Activated naive CD8-positive, alpha-beta T cell treated with anti-CD3 and anti-CD28 coated beads for 36 hours (primary cell): ENCODE measurements at places on chromosomes 4 and X.

DNA sequence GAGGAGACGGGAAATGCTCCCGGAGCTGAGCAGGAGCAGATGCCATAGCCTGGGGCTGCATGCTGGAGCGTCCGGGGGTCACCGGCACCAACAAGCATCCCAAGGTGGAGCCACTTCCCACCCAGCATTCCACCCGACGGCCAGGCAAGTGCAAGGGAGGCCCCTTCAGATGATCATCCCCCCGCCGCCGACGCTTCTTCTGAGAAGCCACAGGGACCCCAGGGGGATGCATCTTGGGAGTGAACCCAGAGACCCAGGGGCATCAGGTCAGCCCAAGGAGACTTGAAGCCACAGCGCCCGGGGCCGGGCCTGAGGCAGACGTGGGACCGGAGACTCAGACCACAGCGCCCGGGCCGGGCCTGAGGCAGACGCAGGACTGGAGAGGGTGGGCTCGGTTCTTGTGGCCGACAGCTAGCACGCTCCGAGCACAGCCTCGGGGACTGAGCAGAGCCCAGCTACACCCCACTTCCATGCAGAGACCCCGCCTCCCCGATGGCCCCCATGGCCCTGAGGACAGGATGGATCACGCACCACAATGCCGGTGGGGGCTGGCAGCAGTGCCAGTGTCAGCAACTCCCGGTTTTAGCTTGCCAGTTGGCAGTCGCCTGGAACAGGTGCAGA, 33.0 kb upstream of the CPLX1 start:
- no peak for DNase-seq

GRCh38 chr4:23788460-23788859, 101.4 kb downstream of the PPARGC1A start:
- DNase-seq: no peak

DNA sequence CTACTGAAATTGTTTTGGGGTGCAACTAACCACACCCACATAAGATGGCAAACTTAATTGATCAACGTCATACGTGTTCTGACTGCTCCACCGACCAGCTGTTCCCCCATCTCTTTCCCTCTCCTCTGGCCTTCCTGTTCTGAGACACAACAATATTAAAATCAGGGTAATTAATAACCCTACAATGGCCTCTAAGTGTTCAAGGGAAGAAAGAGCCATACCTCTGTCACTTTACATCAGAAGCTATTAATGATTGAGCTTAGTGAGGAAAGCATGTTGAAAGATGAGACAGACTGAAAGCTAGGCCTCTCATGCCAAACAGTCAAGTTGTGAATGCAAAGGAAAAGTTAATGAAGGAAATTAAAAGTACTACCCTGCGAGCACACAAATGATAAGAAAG, 173.9 kb upstream of the FTHL17 start:
- DNase-seq: no peak

GRCh38 chr4:17494258-17495190, 17.4 kb downstream of the QDPR start:
- DNase-seq: no peak

DNA sequence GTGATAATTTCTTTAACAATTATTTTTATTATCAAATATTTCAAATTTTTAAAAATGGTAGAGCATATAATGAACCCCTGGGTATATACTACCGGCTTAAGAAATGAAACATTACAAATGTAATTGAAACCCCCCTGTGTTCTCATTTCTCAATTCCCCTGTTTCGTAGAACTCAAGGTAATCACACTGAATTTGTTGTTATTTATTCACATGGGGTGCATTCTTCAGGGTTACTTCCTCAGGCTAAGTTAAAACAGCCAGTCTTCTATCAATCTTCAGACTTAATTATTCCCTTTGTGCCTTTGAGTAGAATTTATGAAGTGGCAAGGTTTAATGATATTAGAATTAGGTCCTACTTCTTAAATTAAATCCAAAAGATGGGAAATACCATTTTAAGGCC, 128.2 kb downstream of the ANAPC10 start:
- no peak for DNase-seq

DNA sequence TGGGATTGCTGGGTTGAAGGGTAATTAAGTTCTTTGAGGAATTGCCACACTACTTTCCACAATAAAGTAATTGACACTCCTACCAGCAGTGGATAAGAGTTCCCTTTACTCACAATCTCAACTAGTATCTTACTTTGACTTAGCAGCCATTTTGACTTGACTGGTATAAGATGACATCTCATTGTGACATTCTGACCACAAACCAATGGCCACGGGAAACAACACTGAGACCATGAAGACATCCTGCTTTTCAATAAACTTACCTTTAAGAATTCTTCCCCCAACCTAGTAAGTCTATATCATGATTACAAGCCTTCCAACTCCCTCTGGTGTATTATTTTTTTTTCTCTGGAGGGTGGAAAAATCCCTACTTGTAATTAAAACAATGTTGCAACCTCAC, 66.9 kb upstream of the WDR1 start:
- DNase-seq: no peak
